Stimulated activated CD4-positive, alpha-beta T cell treated with anti-CD3 and anti-CD28 coated beads, Interleukin-15, amount 100 ng/mL, for 1 hour (primary cell): ENCODE measurements at places on chromosomes 11 and 22.

DNA sequence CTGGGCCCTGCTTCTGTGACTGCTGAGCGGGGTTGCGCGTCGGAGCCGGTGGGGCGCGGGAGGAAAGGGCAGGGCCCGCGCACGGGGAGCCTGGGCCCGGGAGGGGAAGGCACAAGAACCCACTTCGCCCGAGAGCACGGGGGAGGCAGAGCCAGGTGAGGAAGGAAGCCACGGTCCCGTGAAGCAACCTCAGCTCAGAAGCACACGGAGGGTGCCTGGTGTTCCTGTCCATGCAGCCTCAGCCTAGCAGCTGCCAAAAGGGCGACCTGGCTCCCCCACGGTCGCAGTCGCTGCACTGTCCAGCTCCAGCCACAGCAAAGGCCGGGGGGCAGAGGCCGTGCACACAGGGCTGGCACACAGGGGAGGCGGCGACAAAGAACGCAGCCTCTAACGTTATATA is 9.3 kb upstream of the CDC42BPG start:
- DNase-seq: no peak

- no peak for DNase-seq
These were observed 1291.7 kb downstream of the BRD1 start for GRCh38 chr22:48535868-48536540.

DNA sequence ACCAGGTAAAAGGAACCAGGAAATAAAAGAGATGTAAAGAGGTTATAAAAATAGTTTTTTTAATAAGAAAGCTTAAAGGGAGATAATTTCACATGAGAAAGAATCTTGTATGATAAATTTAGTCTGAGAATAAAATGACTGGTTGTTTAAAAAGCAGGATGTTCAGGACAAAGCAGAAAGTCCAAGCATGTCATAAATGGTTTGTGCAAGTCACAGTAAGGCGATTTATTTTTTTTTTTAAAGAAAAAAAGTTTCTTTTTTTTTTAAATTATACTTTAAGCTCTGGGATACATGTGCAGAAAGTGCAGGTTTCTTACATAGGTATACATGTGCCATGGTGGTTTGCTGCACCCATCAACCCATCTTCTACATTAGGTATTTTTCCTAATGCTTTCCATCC is 30.8 kb downstream of the GLYATL2 start:
- DNase-seq: no peak

- no peak for DNase-seq
These were observed 342.3 kb downstream of the CADM1 start for GRCh38 chr11:115161876-115162275.

DNA sequence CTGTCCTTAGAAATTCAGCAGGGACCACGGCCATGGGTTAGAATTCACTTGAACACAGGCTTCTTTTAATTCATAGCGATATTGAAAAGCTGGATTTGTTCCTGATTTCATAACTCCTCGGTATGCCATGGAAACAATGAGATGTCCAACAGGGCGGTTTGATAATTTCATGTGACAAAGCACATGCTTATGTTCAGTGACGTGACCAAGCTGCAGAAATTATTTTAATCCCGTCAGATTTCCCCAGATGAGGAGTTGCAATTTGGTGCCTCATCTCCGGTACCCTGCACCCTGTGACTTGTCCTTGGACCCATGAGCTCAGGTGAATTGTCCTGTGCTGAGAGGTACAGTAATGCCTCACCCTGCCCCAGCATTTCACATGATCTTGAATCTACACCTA is 81.7 kb downstream of the C11orf91 start:
- no peak for DNase-seq

GRCh38 chr11:20159466-20160381 is 551 bp downstream of the DBX1 start:
- DNase-seq: no peak

- DNase-seq: no peak
These were observed 41.3 kb downstream of the EIF4ENIF1 start for GRCh38 chr22:31448382-31448781.

GRCh38 chr11:33912405-33913361 is 20.8 kb upstream of the LMO2 start:
- no peak for DNase-seq

DNA sequence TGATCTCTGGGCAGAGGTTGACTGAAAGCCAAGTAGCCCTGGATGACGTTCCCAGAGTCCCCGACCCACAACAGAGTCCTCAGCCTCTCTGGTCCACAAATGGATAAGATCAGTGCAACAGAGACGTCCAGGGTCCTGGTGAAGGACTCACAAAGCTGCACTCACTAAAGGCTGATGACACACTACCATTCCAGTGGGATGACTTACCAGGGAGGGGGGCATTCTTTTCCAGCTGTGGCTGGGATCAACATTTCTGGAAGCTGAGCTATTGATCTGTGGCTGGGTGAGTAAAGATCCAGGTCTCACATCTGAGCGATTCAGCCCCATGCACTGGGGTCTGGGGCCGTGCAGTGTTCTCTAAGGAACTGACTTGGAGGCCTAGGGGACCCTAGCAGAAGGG is 296.2 kb downstream of the NTM start:
- DNase-seq: no peak

- DNase-seq: no peak
These were observed 4.3 kb downstream of the SRRD start for GRCh38 chr22:26487996-26488395.

DNA sequence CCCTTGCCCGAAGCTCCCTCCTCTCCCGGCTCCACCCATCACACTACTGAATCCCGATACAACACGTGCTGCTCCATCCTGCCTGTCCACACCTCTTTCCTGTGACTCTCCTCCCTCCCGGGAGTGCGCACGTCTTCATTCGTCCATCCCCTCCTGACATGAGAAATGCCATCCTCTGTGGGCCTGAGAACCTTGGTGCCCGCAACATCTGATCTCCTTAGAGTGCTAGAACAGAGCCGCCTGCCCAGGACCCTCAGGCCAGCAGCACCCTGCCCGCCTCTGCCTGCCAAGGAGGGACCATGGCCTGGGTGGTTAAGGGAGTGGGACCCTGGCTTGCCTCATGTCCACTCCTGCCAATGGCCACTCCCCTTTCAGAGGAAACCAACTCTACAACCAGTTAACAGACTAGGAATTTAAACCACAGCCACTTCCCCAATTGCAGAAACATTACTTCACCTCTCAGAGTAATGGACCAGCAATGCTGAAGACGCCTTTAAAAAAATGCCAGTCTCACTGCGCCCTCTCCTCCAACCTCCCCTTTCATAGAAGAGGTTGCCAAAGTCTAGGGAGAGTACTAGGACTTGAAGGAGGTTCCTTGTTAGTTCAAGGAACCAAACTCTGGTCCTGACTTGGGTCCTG is 466.3 kb downstream of the OPCML start:
- no peak for DNase-seq

- DNase-seq: no peak
These were observed 3.8 kb upstream of the LRRC74B start for GRCh38 chr22:21041937-21042336.

DNA sequence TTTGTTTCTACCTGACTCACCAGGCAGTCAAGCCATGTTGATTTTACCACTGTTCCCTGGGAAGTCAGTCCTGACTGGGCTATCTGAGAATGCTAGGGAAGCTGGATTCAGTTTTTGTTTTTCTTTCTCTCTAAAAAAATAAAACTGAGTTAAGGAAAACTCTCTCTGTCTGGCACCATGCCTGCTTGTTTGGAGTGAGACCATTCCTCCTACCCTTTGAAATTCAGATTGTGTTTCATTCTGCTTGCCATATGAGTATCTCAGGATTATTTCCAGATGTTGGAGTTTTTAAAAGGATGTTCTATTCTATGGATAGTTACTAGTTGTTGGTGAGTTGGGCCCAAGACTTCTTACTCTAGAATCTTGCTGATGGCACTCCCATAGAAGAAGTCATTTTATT is 1917.0 kb downstream of the LRRC4C start:
- DNase-seq: no peak

GRCh38 chr22:45742866-45743450 is 71.3 kb downstream of the ATXN10 start:
- DNase-seq: no peak

DNA sequence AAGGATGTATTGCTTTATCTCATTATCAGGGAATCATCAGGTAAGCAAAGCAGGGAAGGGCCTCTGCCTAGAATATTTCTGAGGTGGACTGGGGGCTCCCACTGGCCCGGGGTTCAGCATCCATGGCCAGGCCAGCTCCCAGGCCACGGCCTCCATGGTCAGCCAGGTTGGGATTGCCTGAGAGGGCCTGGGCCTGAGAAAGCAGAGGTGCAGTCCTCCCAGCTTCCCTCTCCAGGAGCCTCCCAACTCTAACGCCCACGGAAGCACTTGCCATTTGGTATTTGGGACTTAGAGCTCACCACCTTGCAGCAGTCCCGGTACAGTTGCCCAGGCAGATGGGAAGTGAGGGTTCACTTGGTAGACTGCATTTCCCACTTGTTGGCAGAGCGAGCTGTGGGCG is 12.7 kb downstream of the DGAT2 start:
- no peak for DNase-seq

GRCh38 chr11:79335681-79336080 is 105.1 kb downstream of the TENM4 start:
- DNase-seq: no peak

DNA sequence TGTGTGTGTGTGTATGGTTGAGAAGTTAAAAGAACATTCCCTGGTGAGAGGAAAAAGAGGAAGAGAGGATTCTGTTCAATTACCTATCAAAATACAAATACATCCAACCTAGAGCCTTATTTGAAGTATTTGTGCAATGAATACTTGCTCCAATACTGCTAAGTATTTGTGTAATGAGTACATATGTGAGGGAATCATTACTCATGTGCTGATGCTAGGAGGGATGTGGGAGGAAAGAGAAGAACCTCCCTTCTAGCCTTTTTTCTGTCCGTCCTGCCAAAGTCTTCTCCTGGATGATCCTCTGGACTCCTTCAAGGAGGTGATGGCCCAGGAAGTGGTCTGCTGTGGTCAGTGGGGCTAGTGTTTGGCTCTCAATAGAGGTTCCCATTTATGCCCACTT is 36.0 kb upstream of the ACCSL start:
- no peak for DNase-seq
